ENCODE measurements at places on chromosomes 12 and 14. TPM values are rescaled to one million over a fixed set of nuclear protein-coding genes. Genes with fewer than 3 reads are reported as not detected.

DNA sequence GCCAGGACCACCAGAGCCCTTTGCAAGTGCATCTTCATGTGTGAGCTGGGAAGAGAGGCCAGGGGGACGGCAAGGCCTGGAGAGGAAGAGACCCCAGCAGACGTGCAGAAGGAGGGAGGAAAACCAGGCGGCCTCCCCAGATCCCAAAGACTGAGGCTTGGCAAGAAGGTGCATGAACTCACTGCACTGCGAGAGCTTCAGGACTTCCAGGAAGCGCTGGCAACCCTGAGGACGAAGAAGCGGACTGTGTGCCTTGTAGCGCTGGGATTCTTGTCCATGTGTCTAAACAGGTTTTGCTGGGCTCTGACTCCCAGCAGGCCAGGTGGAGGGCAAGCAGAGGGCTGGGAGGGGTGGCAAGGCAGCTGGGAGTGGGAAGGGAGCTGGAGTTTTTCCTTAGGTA, 939 bp downstream of the TGFB3 start:
- no peak for DNase-seq
- H3K4me1 ChIP-seq, result peaks cover 9% of the 10 kb centered on the region
- no peaks in the 10 kb centered on the region for H3K36me3 ChIP-seq
- H3K4me3 ChIP-seq, result peak overlapping the region; percentile 95
- no peaks in the 10 kb centered on the region for H3K27me3 ChIP-seq

GRCh38 chr14:92513204-92513965, at the start of gene RIN3:
RIN3 (plus strand) TSS chr14:92513781; CDS start chr14:92513933, 152 bp downstream.
- H3K27ac ChIP-seq, result no peak within 1 kb of the TSS
- H3K36me3 ChIP-seq, result no peaks in the 10 kb centered on the region
- peak; percentile 52 for DNase-seq
- peak within 1 kb of the TSS; percentile 52 for H3K4me3 ChIP-seq
- no peaks in the 10 kb centered on the region for H3K4me1 ChIP-seq
- no peaks in the 10 kb centered on the region for H3K27me3 ChIP-seq

- no peaks in the 10 kb centered on the region for H3K4me1 ChIP-seq
- H3K4me3 ChIP-seq, result no peak overlapping the region
- no peak for DNase-seq
- peaks cover 3% of the 10 kb centered on the region for H3K36me3 ChIP-seq
- no peak overlapping the region for H3K27ac ChIP-seq
Observed at GRCh38 chr12:57166971-57167371, 19.6 kb upstream of the LRP1-AS start.

DNA sequence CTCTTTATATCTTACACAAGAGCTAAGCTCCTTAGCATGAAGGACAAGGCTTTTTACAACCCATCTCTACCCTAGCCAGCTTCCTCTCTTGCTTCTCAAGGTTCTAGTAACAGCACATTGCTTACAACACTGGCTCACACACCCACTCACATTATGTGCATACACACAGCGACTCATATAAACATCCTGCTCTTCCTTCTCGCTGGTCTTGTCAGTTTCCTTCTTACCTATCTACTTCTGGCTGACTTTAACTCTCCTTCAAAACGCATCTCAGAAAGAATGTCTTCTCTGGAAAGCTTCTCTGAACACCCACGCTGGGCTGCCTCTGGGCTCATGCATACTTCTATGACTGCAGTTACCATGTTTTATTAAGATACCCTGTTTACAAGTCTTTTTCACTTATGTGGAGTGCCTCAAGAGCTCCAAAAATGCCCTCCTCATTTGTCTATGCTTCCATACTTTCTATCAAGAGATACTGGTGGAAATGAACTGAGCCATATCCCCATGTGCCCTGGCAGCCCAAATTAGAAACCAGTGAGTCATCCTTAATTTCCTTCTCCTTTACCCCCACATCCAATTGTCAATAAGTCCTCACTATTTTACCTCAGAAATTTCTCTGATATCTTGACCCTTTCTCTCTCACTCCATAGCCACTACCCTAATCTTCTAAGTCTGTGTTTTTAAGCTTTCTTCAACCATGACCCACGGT, 126.9 kb upstream of the KRAS start:
- no peaks in the 10 kb centered on the region for H3K4me1 ChIP-seq
- no peak for DNase-seq
- H3K27me3 ChIP-seq, result no peaks in the 10 kb centered on the region
- no peak overlapping the region for H3K4me3 ChIP-seq
- no peak overlapping the region for H3K27ac ChIP-seq

DNA sequence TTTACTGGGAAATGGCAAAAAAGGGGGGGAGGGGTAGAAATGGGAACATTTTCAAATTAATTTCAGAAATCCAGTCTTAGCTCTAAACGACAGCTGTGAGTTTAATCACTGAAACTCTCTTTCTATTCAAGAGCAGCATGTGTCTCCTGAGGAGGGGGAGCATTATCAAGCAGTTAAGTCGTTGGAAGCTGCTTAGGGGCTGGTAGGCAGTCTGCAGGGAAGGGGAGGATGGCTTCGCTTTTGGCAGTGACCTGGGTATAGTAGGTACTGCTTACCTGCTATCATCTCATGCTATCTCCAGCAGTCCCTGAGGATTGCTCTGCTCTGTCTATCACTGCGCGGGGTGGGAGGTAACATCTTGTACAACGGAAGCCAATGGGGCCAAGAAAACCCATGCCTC, 567.4 kb downstream of the NRXN3 start:
- H3K4me1 ChIP-seq, result no peaks in the 10 kb centered on the region
- no peak overlapping the region for H3K27ac ChIP-seq
- no peak for DNase-seq
- H3K36me3 ChIP-seq, result no peaks in the 10 kb centered on the region
- no peak overlapping the region for H3K4me3 ChIP-seq

GRCh38 chr12:64001439-64001838, 156.9 kb downstream of the SRGAP1 start:
- H3K36me3 ChIP-seq, result no peaks in the 10 kb centered on the region
- no peaks in the 10 kb centered on the region for H3K27me3 ChIP-seq
- no peaks in the 10 kb centered on the region for H3K4me1 ChIP-seq
- H3K27ac ChIP-seq, result no peak overlapping the region
- no peak overlapping the region for H3K4me3 ChIP-seq
- no peak for DNase-seq

DNA sequence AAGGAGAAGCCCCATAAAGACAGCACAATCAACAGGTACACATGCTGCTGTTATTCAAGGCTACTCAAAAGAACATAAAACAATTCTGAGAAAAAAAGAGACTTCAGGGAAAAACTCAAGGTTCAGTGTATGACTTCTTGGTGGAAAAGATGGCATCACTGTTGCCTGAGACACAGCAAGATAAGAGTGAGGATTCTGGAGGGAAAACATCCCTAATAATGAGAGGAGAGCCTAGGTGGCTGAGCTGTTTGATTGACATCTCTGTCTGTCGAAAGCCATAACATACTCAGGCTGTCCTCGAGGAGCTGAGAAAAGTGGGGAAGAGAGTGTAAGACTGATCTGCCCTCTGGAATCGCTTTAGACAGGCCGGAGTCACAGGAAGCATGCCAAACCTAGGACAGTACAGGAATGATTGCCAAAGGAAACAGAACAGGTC, 193.4 kb upstream of the AMIGO2 start:
- H3K36me3 ChIP-seq, result no peaks in the 10 kb centered on the region

DNA sequence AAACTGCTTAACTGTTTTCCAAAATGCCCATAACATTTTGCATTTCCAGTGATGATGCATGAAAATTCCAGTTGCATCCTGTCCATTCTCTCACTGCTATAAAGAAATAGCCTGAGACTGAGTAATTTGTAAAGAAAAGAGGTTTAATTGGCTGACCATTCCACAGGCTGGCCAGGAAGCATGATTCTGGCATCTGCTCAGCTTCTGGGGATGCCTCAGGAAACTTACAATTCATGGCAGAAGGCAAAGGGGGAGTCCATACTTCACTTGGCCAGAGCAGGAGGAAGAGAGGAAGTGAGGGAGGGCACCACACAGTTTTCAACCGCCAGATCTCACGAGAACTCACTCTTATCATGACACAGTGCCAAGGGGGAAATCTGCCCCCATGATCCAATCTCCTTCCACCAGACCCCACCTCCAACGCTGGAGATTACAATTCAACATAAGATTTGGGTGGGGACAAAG, 18.2 kb upstream of the CLEC2D start:
- H3K36me3 ChIP-seq, result no peaks in the 10 kb centered on the region
- peaks cover 18% of the 10 kb centered on the region for H3K27me3 ChIP-seq
- H3K4me1 ChIP-seq, result peaks cover 11% of the 10 kb centered on the region
- no peak for DNase-seq
- H3K27ac ChIP-seq, result no peak overlapping the region

DNA sequence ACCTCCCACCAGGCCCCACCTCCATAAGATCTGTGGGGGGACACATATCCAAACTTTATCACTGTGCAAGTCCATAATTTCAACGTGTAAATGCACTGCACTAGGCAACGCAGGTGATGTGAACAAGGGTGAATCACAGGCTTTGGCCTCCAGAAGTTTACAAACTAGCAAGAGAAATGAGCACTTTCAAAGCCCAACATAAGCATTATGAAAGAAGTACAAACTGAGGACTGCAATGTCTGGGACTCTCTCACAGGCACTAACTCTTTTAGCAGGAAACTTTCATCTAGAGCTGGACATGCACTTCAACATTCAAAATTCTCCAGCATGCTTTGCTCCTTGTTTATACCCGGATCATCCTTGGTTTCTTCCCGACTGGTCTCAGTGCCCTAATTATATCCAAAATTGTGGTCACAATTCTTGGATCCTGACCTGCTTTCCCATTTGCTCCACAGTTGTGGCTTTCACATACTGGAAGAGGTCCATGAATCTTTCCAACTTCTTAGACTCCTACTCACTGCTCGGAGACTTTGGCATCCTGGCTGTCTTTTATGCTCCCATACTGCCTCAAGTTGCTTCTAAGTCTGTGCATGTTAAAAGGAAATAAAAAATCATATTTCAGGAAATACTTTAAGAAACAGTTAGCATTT, 44.9 kb upstream of the STRAP start:
- H3K4me1 ChIP-seq, result no peaks in the 10 kb centered on the region
- H3K27ac ChIP-seq, result no peak overlapping the region
- no peaks in the 10 kb centered on the region for H3K27me3 ChIP-seq
- no peak for DNase-seq
- no peaks in the 10 kb centered on the region for H3K36me3 ChIP-seq

DNA sequence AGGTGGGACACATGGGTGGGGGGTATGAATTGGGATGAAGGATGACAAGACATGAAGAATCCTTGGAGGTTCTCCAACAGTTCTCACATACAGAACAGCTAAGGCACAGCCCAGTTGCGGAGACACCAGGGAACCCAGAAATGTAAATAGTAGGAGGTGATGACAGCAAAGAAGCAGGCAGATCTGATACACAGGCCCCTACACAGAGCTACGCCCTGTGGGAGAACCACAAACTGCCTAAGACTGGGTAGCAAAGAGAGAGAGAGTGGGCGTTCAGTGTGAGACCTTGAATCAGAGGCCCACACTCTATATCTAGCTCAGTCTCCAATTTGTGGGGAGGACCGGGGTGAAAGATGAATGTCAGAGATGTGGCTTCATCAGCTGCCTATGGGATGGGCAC, 9.5 kb upstream of the NUMB start:
- H3K27me3 ChIP-seq, result no peaks in the 10 kb centered on the region
- no peak overlapping the region for H3K4me3 ChIP-seq
- H3K27ac ChIP-seq, result no peak overlapping the region
- no peaks in the 10 kb centered on the region for H3K36me3 ChIP-seq
- peaks cover 10% of the 10 kb centered on the region for H3K4me1 ChIP-seq
- DNase-seq, result no peak

DNA sequence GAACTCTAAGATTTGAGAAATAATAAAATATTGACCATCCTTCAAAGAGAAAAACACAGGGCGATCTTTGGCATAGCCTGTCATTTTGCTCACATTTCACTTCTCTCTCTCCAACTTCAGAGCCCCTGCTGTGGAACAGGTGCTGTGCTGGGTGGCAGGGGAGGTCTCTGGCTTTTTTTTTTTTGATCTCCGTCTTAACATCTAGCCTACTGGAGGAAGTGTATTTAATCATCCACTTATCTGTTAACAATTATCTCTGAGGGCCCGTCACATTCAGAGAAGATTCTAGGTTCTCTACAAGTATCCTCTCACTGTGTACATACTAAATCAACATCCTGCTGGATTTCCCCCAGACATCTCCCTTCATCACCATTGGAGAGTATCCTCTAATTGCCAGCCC, 34.1 kb downstream of the CHST11 start:
- H3K4me3 ChIP-seq, result no peak overlapping the region
- DNase-seq, result no peak
- no peak overlapping the region for H3K27ac ChIP-seq
- no peaks in the 10 kb centered on the region for H3K36me3 ChIP-seq

- no peaks in the 10 kb centered on the region for H3K36me3 ChIP-seq
- H3K4me1 ChIP-seq, result no peaks in the 10 kb centered on the region
Observed at GRCh38 chr14:100120522-100121269, 38.7 kb downstream of the DEGS2 start.

- H3K36me3 ChIP-seq, result no peaks in the 10 kb centered on the region
- H3K4me3 ChIP-seq, result no peak overlapping the region
- DNase-seq, result no peak
- H3K27me3 ChIP-seq, result no peaks in the 10 kb centered on the region
Observed at GRCh38 chr12:49632986-49633702, 9.8 kb downstream of the PRPF40B start.

DNA sequence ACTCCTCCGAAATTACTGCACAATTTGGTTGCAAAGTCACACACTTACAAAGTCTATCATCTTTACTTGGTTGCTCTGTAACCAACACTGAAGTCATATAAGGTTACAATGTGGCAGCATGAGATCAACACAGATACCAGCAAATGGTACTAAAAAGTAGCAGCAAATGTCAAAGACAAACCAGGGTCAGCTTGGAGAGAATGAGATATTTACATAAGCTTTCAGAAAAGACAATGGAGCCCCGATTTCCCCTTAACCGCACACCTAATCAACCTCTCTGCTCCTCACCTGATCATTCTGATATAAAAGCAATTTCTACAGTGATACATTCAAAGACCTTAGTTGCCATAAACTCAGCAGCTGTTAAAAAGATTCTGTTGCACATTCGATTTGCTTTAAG, 76.4 kb upstream of the FOXN3 start:
- DNase-seq, result no peak
- no peak overlapping the region for H3K27ac ChIP-seq
- H3K27me3 ChIP-seq, result no peaks in the 10 kb centered on the region
- no peak overlapping the region for H3K4me3 ChIP-seq
- no peaks in the 10 kb centered on the region for H3K4me1 ChIP-seq

DNA sequence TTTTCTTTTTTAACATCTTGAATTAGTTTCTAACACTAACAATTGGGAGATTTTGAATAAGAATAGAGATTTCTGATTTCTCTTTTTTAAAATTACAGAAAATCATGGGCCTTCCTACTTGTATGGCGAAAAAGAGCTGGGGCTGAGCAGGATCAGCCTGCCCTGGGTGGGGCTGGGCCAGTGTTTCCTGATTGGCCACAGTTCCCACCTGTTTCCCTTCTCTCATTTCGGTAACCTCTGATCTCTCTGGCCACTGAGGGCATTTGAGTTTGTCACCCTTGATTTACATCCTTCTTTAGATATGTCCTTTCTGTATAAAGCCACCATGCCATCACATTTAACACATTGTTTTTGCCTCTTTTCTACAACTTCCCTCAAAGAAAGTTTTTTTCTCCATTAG, 254.2 kb downstream of the ZFP36L1 start:
- no peaks in the 10 kb centered on the region for H3K27me3 ChIP-seq
- no peak overlapping the region for H3K4me3 ChIP-seq
- H3K4me1 ChIP-seq, result peaks cover 14% of the 10 kb centered on the region

The CPNE6 gene
- not detected for total RNA-seq

The INSM2 gene
- not detected for total RNA-seq
